Dorsolateral prefrontal cortex (tissue), 122 donors: ENCODE measurements at places on chromosomes 13 and 19.

DNA sequence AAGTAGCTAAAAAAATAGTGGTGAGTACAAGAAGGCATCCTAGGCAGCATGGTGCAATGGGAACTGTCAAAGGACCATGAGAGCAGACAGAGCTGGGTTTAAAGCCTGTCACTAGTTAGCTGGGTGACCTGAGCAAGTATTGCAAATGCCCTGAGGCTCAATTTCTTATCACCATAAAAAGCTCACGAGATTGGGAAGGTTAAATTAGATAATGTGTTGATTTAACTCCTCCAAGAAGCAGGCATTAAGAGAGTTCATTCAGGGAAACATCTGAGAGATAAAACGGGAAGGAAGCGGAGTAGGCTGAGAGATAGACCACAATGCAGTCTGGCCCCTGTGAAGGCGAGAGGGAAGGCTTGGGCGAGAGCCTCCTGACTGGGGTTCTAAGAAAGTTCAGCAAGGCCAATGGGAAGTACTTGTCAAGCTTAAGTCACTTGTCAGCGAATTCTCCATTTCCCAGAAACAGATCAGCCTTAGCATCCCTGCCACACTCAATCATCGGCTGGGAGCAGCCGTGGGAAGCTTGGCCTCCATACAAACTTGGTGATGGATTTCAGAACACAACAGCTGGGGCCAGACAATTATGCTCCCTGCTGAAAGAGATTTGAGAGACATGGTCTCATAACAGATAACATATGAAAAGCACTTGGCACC lies 105.5 kb downstream of the POU4F1 start:
- DNase-seq: no peak

DNA sequence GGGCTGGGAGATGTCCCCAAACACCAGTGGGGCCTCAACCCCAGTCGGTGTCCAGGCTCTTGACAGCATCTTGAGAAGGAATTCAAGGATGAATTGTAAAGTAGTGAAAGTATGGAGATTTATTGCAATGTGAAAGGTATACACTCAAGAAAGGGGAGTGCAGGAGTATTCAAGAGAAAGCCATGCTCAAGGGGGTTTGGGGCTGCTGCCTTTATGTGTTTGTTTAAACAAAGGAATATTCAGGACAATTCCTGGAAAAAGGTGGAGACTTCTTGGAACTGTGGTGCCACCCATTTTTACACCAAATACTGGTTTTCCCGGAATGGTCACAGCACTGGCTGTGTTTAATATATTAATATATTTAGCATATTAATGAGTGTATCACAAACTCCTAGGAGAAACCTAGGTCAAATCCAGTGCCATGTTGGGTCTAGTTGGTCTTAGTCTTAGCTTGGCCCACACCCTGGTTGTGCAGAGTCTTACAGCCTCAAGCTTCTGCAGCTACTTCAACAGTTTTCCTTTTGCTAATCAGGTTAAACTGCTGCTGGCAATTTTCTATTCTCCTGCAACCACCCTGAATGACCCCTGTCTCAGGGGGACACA lies 138.5 kb upstream of the TMTC4 start:
- DNase-seq: no peak

DNA sequence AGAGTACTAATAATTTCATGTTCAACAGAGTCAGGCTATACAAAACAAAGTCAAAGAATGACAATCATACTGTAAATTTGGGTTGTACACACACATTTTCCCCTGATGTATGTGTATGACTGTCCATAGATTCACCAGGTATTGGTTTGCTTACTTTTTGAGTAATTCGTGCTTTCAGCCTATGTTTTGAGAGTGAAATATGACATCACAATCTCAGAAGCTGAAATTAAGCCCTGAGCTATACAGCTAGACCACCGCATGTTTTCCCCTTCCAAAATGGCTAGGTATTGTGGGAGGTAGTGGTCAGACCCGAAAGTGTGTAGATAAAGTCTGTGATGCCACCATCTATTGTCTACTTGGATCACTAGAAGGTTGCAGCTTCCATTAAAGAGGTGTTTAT lies 102.8 kb downstream of the KATNAL1 start:
- DNase-seq: no peak

DNA sequence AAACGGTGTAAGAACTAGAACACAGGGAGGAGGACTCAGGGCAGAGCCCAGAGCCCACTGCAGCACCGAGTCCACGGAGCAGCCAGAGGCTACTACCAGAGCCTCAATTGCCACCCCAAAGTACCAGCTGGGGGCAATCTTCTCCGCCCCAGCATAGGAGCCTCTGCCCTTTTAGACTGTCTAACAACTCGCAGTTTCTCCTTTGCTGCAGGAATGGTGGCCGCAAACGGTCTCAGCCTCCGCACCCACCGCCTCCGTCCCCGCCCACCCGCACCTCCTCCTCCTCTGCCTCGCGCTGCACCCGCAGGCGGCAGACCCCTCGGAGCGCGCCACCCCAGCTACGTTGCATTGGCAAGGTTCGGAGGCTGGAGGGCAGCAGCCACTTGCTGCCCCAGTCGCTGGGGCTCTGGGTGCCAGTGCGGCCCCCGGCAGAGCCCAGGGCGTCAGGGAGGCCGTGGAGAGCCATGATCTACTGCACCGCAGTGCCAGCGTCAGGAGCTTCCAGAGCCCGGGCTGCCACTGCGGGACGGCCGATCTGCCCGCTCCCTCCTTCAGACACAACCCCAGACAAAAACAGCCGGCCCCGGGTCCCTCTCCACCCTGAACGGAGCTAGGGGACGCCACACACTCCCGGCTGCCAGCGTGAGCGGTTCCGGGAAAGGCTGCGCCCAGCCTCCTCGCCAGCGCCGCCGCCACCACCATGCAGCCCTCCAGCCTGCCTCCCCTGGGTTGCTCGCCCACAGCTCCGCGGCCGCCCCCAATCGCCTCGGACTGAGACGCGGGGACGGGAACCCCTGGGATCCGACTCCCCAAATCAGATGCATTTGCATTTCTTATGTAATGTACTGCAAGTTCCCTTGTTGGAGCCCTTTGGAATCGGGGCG lies 1.8 kb downstream of the FGF14 start:
- no peak for DNase-seq

GRCh38 chr13:99085808-99086266 lies 108.0 kb upstream of the DOCK9 start:
- DNase-seq: no peak

DNA sequence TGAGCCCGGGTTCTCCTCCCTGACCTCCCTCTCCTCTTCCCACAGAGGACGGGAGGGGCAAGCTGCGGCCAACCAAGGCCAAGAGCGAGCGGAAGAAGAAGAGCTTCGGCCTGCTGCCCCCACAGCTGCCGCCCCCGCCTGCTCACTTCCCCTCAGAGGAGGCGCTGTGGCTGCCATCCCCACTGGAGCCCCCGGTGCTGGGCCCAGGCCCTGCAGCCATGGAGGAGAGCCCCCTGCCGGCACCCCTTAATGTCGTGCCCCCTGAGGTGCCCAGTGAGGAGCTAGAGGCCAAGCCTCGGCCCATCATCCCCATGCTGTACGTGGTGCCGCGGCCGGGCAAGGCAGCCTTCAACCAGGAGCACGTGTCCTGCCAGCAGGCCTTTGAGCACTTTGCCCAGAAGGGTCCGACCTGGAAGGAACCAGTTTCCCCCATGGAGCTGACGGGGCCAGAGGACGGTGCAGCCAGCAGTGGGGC lies 162.2 kb downstream of the KDM4B start:
- DNase-seq: no peak

DNA sequence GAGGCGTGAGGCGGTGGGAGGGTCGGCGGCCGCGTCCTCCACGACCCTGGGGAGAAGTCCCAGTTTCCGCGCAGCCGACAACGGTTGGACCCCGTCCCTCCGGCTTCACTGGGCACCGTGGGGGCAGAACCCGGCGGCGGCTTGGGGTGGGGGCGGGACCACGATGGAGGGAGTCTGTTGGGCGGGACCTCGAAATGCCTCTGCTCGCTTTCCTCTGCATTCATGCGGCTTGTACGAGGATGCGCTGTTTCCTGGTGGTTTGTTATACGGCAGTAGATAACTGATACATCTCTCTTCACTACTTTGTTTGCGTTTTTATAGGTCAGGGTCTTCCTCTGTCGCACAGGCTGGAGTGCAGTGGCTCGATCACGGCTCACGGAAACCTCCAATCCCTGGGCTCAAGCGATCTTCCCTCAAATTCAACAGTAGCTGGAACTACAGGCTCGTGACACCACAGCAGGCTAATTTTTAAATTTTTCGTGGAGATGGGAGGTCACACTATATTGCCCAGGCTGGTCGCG lies 24.6 kb upstream of the ZNF846 start:
- DNase-seq: no peak

DNA sequence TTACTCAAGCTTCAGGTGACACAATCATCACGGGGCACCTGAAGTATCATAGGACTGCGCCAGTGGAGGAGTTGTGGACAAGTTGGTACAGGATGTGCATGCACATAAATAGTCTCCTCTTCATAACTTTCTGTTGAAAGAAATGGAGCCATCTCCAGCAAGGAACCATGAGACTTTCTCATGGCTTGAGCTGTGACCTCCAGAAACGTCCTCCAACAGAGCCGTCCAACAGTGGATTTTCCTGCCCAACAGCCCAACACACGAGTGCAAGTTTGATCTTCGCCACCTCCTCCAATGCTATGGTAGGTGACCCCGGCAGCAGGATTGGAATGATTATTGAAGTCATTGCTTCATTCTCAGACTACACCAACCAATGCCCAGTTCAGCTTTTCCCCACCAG lies 105.1 kb upstream of the ZNF507 start:
- no peak for DNase-seq

- DNase-seq: peak; percentile 69
These were observed 383.4 kb downstream of the LMO7 start for GRCh38 chr13:76019421-76020044.

DNA sequence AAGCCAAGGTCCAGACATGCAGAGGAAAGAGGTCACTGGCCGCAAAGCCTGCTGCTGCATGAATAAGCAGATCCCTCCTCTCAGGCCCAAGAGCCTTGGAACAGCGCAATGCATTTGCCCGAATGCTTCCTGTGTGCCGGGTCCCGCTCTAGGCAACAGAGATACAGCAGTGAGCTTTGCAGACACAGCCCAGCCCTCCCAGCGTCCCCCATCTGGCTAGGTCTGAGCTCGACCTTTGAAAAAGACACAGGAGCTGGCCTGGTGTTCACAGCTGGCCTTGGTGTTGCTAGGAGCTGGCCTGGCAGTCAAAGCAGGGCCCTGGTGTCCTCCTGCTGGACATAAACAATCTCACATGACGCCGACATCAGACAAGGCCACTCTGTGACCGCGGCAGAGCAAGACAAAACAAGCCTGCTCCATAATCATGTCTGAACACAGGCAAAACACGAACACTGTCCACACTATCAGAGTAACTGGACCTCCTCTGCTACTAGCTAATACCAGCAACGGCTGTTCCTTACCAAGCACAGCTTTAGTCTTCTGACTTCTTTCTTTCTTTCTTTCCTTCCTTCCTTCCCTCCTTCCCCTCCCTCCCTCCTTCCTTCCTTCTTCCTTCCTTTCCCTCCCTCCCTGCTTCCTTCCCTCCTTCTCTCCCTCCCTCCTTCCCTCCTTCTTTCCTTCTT lies 5.7 kb upstream of the PEX11G start:
- peak; percentile 88 for DNase-seq

DNA sequence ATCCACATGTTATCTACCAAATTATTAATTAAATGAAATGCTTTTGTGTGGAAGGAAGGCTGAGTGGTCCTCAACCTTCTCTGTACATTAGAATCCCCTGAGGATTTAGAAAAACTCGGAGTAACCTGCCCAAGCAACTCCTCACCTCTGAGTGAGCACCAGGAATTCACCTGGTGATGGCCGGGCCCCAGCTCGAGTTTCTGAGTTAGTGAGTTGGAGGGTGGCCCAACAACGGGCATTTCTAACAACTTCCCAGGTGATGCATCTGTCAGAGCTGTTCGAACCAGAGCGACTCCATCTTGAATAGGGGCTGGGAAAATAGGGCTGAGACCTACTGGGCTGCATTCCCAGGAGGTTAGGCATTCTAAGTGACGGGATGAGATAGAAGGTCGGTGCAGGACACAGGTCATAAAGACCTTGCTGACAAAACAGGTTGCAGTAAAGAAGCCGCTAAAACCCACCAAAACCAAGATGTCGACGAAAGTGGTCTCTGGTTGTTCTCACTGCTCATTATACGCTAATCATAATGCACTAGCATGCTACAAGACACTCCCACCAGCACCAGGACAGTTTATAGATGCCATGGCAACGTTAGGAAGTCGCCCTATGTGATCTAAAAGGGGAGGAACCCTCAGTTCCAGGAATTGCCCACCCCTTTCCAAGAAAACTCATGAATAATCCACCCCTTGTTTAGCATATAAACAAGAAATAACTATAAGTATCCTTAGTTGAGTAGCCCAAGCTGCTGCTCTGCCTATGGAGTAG lies 44.2 kb upstream of the SHISA2 start:
- no peak for DNase-seq
